ENCODE measurements at places on chromosomes 4 and X.

GRCh38 chrX:15525664-15526416 is 25.2 kb downstream of the BMX start:
- no peak for DNase-seq

- no peak for DNase-seq
These were observed 11.2 kb downstream of the RBM41 start for GRCh38 chrX:107107459-107107858.

DNA sequence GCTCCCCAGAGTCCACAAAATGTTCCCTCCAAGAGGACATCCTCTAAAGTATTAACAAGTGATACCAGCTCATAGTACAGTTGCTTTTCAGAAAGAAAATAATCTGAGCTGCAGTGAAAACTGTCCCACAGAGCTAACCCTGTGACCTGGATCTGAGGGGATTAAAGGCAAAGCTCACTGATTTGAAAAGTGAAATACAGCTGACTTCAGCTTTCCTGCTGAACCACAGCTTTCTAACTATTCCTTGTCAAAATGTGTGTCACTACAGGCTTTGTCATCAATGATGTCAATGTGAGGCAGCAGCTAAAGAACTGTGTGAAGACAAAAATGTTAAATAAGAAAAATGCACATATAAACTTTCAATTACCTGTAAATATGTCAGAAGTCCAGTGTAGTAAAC is 36.9 kb downstream of the DCHS2 start:
- no peak for DNase-seq

DNA sequence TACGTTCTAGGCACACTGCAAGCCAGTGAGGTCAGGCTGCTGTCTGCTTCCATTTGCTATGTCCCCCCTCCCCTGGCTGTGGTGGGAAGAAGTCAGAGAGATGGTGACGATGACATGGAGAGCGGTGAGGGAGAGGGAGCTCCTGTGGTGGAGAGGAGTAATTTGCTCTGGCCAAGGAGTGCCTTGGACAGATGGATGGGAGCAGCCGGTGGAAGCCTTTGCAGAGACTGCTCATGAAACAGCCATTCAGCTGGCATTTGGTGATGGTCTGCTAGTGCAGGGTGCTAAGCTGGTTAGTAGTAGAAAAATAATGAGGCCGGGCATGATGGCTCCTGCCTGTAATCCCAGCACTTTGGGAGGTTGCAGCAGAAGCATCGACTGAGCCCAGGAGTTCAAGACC is 124.1 kb downstream of the FHDC1 start:
- peak; percentile 73 for DNase-seq

DNA sequence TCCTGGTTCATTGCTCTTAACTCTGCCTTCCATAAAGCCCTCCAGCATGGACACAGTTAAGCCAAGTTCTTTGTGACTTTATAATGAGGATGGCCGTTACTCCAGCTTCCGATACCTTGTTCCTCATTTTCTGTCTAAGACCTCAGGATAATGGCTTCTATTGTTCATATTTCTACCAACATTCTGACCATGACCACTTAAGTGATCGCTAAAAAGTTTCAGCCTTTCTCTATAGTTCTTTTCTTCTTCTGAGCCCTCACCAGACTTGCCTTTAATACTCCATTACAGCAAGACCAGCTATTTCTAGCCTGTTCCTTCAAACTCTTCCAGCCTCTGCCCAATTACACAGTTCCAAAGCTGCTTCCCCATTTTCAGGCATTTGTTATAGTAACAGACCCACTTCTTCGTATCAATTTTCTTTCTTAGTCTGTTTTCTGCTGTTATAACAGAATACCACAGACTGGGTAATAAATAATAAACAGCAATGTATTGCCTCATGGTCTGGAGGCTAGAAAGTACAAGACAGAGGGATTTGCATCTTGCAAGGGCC is 12.3 kb downstream of the RNF175 start:
- no peak for DNase-seq

DNA sequence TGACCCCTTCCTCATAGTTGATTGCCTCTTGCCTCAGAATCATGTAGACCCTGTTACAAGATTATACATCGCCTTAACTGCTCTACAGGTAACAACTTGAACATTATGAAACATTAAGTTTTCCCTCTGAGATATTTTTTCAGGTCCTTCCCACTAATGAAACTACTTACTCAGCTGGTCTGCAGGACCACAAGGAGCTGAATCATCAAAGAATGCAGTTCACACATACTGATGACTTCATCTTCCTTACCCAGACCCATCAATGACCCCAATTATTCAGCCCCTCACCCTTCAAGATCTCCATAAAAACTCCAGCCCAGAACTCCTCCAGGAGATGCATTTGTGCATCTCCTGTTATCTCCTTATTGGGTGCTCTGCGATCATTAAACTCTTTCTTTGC is 720.9 kb downstream of the RAPGEF2 start:
- DNase-seq, result no peak

DNA sequence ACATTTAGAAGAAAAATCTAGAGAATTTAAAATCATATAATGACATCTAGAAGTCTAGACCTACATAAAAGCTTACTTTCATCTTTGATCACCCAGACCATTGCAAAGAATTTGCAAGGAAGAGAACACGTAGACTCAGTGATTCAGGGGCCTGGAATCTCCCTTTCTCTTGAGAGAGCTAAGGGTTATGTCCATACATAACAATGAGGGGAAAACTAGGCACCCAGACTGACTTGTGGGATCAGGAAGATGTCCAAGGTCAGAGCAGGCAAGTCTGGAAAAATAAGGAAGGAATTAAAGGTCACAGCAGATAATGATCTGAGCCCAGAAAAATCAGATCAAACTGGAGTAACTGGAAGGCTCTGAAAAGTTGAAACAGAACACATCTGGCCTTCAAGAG is 198.4 kb upstream of the SFRP2 start:
- DNase-seq, result no peak

DNA sequence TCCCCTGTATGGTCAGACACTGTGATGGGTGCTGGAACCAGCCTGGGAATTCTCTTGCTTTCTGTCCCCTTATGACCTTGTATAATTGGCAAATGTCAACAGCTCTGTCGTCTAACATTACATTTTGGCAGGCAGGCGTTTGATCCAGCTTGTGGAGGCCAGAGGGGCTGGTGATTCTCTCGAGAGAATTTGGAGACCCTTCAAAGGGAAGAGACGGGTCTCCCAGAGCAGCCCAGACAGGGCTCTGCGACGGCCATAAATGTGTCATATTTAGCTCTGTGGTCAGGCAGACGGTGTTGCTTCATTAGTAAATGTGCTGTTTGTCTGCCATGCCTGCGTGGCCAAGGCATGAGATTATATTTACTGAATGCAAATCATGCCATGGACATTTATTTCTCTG is 68.7 kb downstream of the SORCS2 start:
- no peak for DNase-seq

DNA sequence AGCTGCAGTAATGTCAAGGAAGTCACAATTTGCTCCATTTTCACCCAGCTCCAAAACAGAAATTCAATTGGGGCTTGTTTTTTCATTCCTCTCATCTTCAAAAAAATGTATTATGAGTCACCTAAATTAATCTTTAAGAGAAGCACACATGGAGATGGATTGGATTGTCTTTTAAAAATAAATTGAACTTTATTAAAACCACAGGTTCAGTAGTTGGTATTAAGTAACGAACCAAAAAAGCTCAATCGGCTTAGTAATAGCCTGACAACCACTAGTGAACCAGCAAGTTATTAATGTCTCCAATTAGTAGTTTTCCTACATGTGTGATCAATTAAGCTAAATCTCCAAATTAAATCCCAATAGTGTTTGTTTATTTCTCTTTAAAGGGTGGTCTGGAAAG is 283.5 kb upstream of the GIMD1 start:
- DNase-seq, result no peak

DNA sequence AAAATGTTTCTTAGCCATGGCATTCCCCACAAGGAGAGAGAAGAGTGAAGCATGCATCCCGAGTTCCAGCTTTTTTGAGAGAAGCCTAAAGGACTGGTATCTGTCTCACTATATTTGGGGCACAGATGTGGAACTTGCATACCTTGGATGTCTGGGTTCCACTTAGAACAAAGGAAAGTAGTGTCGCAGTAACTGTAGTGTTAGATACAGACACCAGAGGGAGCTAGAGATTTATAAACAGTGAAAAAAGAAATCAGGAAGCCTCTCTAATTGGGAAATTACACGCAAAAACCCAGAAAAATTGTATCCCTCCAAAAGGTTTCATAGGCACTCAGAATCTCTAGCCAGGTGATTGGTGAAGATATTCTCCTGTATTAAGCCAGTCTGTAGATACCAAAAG is 34.4 kb downstream of the AGTR2 start:
- no peak for DNase-seq

DNA sequence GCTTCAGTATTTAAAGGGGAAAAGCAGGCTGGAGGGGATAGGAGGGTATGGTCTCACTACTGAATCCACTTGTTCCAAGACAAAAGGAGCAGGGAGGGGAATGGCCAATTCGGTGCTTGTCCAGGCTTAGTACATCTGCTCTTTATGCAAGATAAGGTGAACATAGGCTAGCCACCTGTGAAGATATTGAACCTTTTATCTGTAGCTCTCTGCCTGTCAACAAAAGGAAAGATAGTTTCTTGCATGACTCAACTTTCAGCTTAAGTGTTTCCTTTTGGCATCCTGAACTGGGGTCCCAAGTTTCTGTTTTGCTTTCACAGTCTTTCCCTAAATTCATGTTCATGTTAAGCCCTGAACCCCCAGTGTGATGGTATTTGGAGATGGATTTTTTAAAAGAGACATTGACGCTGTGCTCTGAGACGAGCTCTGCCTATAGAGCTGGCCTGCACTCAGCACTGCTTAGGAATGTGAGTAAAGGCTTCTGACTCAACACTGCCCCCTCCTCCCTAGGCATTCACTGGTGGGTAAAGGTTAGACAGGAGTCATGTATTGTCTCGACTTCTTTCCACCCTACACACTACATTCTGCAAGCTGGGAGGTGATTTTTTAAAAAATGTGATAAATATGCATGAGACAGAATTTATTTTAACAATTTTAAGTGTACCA is 28.2 kb downstream of the FAM149A start:
- no peak for DNase-seq
